CD4-positive, alpha-beta T cell treated with Interleukin-4 for 1 hour (primary cell): ENCODE measurements at places on chromosomes 16 and 17.

GRCh38 chr16:9012848-9013507 lies 49.3 kb upstream of the USP7 start:
- DNase-seq = no peak

- DNase-seq = no peak
Observed at GRCh38 chr17:76584427-76585032, 1.1 kb downstream of the ST6GALNAC2 start.

GRCh38 chr17:52294301-52294700 lies 135.8 kb upstream of the CA10 start:
- DNase-seq = no peak

DNA sequence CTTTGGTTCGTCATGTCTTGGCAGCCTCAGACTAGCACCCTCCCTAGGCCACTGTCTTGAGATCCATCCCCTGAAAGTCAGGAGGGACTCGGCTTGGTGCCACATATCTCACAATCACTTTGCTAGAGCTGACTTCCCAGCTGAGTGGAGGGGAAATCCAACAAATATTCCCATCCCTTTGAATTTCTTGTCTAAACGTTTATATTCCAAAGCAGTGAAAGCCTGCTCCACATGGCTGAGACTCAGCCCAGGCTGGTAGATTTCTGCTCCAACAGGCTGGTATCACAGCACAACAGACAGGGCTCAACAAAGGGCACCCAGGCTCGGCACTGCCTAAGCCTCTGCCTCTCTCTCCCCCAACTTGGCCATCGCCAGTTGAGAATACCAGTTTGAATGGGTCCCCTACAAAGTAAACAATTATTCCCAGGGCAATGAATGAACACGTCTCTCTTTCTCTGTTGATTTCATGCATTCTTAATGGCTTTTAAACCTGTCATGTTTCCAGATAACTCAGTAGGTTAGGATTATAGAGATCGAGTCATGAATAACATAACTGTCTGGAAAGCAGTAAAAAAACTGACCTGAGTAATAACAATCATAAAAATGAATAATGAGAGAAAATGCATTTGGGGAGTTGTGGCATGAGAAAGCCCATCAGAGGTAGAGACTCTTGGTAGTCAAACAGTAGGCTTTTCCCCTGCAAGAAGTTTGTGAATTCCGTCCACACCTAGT lies 1.0 kb downstream of the KRT13 start:
- no peak for DNase-seq

GRCh38 chr17:31374503-31374902 lies 17.0 kb upstream of the RAB11FIP4 start:
- no peak for DNase-seq

GRCh38 chr17:38334480-38335364 lies 9.0 kb downstream of the GPR179 start:
- no peak for DNase-seq

GRCh38 chr16:46899443-46900143 lies 15.4 kb downstream of the GPT2 start:
- DNase-seq = no peak

- no peak for DNase-seq
Observed at GRCh38 chr16:2776500-2777139, 460 bp downstream of the ELOB start.

DNA sequence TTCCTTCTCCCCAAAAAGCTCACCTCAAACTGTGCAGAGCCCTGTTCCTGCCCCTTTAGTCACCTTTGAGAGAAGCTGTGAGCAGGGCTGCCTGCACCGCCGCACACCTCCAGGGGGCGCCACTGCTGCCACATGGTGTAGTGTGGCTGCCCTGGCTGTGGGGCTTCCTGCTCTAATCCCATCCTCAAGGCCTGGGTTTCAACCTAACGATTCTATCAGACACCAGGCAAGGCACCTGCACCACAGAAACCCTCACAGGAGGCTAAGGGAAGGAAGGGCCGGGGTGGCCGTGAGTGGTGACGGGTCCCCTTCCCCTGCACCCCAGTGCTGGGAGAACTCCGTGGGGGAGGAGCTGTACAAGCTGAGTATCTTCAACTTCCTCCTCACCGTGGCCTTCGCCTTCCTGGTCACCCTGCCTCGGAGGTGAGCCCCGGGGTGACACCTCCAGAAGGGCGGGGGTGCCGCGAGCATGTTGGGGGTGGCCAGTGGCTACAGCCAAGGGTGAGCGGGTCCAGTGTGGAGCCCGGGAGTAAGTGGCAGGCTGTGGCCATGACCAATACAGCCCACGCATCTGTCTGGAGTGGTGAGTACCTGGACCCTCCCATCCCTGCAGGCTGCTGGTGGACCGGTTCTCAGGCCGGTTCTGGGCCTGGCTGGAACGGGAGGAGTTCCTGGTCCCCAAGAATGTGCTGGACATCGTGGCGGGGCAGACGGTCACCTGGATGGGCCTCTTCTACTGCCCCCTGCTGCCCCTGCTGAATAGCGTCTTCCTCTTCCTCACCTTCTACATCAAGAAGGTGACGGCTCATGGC lies 7.0 kb downstream of the TMC8 start:
- DNase-seq = peak; percentile 50

DNA sequence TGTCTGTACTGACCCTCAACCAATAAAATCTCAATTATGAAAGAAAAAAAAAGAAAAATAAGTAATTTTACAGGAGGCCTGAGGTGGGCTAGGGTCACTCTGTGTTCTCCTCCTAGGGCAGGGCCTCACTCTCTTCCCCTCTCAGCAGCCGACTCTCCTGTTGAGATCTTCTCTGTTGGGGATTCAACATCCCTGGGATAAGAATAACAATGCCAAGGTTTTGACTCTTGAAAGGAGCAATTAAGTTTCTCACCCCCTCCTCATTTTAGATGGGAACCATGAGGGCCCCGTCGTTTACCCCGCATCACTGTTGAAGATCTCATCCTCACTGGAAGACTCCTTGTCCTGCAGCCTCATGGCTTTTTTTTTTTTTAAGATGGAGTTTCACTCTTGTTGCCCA lies 21.5 kb upstream of the BRCA1 start:
- DNase-seq = no peak

- no peak for DNase-seq
Observed at GRCh38 chr17:60148373-60148772, 1.4 kb upstream of the CA4 start.

- DNase-seq = peak; percentile 78
Observed at GRCh38 chr17:19724501-19725420, 8.4 kb upstream of the SLC47A2 start.

- DNase-seq = no peak
Observed at GRCh38 chr16:76854234-76854633, 336.8 kb upstream of the MON1B start.

DNA sequence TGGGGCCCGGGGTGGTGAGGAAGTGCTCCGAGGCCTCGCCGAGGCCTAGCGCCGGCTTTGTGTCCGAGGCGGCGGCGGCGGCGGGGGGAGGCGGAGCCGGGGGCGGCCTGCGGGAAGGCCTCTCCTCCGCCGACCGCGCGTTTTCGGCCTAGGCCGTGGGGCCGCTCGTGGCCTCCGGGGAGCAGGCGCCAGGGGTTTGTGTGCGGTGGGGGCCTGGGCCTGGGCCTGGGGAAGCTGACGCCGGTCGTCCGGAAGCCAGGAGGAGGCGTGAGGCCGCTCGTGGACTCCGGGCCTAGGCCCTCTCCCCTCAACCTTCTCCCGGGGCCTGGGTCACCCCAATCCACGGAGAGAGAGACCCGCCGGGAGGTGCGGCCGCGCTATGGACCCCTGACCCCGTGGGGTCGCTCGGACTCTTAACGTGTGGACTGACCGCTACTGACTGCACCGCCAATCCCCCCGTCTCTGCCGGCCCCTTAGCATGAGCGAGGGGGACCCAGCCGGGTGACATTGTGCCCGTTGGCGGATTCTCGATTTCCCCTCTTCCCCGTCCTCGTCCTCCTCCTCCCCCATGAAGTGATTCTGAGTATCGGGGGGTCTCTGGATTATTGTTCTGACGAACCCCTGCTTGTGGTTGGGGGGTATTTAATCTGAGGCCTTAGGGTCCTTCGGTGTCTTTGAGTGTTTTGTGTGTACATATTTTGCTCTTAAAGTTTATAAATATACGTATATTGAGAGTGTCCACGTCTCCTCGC lies 660 bp downstream of the RBBP6 start:
- DNase-seq = no peak

DNA sequence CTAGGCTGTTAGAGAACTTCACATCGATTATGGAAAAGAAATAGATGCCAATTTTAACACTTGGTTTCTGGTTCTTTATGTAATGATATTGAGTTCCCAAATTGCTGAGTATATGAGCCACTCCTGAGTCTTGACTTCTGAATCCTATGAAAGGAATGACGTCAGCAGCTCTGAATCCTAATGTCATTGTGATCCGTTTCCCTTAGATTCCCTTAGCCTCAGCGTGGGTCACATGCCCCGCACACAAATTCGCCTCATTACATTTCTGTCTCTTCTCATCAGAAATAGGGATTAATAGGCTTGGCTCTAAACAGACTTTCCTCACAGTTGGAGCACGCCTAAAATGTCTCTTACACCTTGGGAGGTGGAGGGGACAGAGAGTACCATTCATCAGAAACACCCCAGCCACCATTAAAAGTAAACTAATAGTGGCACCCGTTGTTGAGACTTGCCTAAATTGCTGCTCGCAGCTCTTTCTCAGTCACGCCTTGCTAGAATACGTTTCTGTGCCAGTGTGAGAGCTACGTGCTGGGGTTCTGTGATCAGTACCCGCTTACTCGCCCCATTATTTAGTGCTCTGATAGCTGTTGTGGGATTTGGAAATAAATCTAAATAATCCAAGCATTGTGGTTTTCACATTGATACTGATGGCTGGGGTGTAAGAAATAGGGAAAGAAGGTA lies 7.1 kb downstream of the MRM3 start:
- no peak for DNase-seq

- no peak for DNase-seq
Observed at GRCh38 chr16:84517366-84517765, 12.9 kb upstream of the MEAK7 start.

DNA sequence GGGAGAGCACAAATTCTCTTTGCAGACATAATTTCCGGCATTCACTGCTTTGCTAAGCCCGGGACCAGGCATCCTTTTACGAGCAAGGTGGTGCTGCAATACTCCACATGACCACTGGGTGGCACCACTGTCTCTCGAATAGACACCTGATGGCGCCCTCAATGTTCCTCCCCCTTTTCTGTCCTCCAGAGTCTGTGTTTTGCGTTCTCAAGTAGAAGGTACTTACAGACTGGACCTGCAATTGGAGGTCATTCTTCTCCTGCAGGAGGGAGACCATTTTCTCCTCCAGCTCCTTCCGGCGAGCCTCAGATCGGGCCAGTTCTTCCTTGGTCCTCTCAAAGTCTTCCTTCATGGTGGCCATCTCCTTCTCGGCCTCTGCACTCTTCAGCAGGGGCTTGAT lies 45.2 kb downstream of the MYH13 start:
- DNase-seq = peak; percentile 53

GRCh38 chr17:65975878-65976277 lies 216.1 kb downstream of the CEP112 start:
- no peak for DNase-seq

- no peak for DNase-seq
Observed at GRCh38 chr16:85913688-85914422, 14.9 kb downstream of the IRF8 start.

DNA sequence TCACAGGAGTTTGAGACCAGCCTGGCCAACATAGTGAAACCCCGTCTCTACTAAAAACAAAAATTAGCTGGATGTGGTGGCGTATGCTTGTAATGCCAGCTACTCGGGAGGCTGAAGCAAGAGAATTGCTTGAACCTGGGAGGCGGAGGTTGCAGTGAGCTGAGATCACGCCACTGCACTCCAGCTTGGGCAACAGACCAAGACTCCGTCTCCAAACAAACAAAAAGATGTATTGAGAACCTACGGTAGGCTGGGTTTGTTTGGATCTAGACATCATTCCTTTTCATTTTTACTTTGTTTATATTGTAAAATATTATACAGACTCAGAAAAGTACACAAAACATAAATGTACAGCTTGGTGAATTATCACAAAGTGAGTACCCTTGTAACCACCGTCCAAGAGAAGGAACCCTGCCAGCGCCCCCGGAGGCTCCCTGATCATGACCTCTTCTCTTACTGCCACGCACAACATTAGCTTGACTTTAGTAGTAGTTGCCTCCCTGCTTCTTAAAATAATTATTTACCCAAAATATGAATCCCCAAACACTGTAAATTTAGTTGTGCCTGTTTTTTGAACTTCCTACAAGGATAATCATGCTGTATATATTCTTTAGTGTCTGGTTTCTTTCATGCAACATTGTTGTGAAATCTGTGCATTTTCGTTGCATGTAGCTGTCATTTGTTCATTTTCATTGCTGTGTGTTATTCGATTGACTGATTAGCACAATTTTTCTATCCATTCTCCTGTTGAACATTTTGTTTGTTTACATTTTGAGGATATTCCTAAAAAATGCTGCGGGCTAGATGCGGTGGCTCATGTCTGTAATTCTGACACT lies 56.5 kb downstream of the KSR1 start:
- no peak for DNase-seq

GRCh38 chr16:85673529-85674417 lies 15.0 kb downstream of the GINS2 start:
- no peak for DNase-seq

DNA sequence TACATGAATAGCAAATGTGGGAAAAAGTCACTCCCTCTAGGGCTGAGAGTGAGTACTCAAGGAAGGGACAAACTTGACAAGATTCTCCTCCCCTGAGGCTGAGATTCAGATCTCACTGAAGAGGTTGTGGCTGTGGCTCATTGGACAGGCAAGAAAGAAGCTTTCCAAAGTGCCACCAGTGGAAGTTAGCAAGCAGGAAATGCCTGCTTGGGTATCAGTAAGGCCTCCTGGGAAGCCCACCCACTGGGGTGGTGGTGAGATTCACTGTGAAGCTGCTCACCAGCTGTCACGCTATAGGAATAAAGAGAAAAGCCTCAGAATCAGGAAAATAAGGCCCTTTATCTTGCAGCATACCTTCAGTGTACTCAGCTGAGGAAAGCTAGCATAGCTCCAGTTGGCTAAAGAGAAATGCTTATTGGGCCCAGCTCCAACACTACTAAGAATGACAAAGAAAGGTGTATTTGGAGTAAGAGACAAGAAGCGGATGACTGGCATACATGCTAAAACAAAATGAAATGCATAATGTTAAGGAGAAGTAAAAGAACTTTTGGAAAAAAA lies 274.4 kb upstream of the TOM1L1 start:
- no peak for DNase-seq

DNA sequence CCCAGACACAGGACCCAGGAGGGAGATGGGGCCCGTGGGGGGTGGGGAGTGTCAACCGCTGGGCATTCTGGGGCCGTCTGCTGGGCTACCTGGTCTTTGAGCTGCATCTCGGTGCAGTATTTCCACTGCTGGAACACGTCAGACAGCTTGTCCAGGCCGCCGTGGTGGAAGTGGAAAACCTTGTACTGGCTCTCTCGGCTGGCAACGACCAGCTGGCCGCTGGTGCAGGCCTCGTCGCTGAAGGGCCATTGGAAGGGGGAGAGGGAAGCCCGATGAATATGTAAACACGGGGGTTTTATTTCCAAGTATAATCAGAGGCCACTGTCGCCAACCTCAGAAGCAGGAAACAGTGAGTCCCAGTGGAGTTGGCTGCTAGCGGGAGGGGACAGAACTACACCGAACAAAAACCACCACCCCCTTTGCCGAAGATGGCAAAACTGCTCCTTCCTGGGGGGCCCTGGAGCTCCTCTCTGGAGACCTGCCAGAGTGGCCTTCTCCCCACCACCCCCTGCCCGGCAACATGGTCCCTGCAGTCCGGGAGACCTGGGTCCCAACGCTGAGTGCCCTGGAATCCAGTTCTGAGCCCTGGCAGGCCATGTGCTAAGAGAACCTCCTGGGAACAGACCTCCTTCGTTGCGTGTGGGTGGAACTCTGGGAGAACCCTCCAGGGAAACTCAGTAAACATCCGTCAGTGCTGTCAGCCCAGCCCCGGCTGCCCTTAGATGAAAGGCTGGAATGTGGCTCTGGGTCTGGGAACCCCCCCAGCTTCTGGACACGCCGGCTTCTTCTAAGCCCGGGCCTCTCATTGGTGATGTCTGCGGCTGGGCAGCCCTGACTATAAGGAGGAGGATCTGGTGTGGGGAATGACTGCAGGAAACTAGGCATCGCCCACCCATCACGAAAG lies 84.1 kb downstream of the TBC1D16 start:
- DNase-seq = no peak
